Mesendoderm (in vitro differentiated cells): ENCODE measurements at places on chromosomes 16 and 17.

- no peaks in the 10 kb centered on the region for H3K27me3 ChIP-seq
- no peak overlapping the region for H3K4me3 ChIP-seq
- H3K27ac ChIP-seq: no peak overlapping the region
- DNase-seq: no peak
Measured at GRCh38 chr17:15184872-15185624, 80.1 kb downstream of the PMP22 start.

GRCh38 chr16:19933740-19934139 lies 49.1 kb upstream of the GPRC5B start:
- no peak for DNase-seq
- H3K4me3 ChIP-seq: no peak overlapping the region
- H3K36me3 ChIP-seq: no peaks in the 10 kb centered on the region
- H3K27ac ChIP-seq: no peak overlapping the region
- H3K4me1 ChIP-seq: no peaks in the 10 kb centered on the region
- no peaks in the 10 kb centered on the region for H3K27me3 ChIP-seq

DNA sequence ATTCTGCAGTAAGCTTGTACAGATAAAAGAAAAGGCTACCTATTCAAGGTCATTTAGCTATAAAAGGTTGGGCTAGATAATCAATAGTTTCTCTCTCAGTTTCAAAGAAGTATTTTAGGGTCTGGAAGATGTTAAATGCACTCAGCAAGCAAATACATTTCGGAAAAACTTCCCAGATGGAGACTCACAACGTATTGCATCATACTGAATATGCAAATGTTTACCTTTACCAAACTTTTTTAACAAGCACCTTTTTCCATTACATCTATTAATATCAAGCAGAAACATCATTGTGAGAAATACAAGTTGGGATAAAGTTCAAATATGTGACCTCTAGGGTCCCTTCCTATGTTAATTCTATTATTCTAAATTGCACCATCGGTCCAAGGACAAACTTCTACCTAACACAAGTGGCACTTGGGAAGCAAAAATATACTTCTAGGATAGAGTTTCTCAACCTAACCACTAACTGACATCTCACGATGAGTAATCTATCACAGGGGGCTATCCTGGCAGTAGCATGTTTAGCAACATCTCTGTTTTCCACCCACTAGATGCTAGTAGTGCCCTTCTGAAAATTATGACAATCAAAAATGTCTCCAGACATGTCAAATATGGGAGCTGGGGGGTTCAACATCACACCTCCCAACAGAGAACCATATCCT lies 14.5 kb downstream of the KANSL1 start:
- no peak overlapping the region for H3K4me3 ChIP-seq
- peaks cover 12% of the 10 kb centered on the region for H3K4me1 ChIP-seq
- H3K27ac ChIP-seq: no peak overlapping the region
- DNase-seq: no peak

GRCh38 chr17:75345514-75346167 lies 56.4 kb upstream of the SLC25A19 start:
- H3K27me3 ChIP-seq: no peaks in the 10 kb centered on the region
- H3K36me3 ChIP-seq: no peaks in the 10 kb centered on the region
- DNase-seq: peak; percentile 70
- H3K4me1 ChIP-seq: peaks cover 17% of the 10 kb centered on the region
- H3K27ac ChIP-seq: peak overlapping the region; percentile 60

DNA sequence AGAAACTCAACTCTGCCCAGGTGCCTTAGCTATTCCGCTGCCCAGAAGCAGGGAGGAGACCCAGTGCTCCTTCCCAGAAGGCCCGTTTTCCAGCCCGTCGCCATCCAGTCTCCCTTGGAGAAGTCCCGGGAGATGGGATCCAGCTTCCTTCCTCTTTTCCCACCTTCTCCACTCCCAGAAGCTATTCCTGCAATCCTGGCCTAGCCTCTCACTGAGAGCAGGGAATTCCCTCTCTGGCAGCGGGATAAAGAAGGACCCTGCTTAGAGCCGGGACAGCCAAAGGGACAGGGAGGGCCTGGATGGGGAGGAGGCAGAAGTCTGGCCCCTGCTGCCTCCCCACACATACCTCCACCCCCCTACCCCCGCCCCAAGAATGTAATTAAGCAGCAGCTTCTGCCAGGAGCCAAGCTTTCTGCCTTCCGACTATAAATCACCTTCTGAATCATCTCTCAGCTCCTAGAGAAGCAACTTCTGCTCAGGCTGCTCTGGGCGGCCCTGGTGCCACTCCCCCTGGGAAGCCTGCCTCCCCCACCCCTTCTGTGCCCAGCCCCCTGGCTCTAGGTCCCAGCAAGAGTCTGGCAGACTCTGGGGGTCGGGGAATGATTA lies 6.4 kb downstream of the WNT3 start:
- no peaks in the 10 kb centered on the region for H3K36me3 ChIP-seq
- peaks cover 32% of the 10 kb centered on the region for H3K4me1 ChIP-seq
- peak overlapping the region; percentile 14 for H3K27ac ChIP-seq
- H3K4me3 ChIP-seq: no peak overlapping the region

GRCh38 chr17:15284537-15284936 lies 19.4 kb upstream of the PMP22 start:
- H3K4me3 ChIP-seq: no peak overlapping the region
- H3K36me3 ChIP-seq: no peaks in the 10 kb centered on the region
- no peak overlapping the region for H3K27ac ChIP-seq
- H3K27me3 ChIP-seq: no peaks in the 10 kb centered on the region

- H3K27ac ChIP-seq: no peak overlapping the region
- no peak overlapping the region for H3K4me3 ChIP-seq
- DNase-seq: no peak
Measured at GRCh38 chr16:15897121-15897780, 8.8 kb upstream of the CEP20 start.

DNA sequence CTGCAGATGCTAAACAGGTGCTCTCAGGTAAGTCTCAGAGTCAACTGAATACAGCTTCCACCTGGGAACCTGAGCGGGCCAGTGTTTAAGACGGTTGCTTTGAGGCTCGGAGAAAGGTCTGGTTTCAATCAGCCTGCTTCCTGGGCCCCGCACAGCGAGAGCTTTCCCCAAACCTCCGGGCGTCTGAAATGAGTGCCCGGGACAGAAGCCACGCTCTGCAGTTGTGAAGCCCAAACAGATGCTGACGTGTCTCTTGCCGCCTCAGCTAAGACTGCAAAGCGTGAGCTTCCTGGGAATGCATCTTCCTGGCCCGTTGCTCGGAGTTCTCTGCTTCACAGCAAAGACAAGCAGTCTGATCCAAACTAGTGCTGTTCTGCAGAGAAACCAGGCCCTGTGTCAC lies 36.7 kb downstream of the PLXDC1 start:
- no peaks in the 10 kb centered on the region for H3K4me1 ChIP-seq
- H3K36me3 ChIP-seq: no peaks in the 10 kb centered on the region
- no peaks in the 10 kb centered on the region for H3K27me3 ChIP-seq
- no peak for DNase-seq

DNA sequence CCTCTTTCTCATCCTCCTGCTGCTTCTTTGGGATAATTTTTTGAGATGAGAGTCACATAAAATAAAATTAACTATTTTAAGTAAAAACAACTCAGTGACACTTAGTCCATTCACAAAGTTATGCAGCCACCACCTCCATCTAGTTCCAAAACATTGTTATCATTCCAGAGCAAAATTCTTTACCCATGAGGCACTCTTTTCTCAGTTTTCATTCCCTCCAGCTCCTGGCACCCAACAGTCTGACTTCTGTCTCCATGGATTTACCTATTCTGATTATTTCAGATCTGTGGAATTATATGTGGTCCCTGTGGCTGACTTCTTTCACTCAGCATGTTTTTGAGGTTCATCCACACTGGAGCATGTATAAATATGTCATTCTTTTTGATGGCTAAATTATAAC lies 239.9 kb upstream of the DYNLRB2 start:
- no peak overlapping the region for H3K4me3 ChIP-seq
- H3K4me1 ChIP-seq: no peaks in the 10 kb centered on the region
- no peak overlapping the region for H3K27ac ChIP-seq
- no peaks in the 10 kb centered on the region for H3K36me3 ChIP-seq
- DNase-seq: peak; percentile 65

DNA sequence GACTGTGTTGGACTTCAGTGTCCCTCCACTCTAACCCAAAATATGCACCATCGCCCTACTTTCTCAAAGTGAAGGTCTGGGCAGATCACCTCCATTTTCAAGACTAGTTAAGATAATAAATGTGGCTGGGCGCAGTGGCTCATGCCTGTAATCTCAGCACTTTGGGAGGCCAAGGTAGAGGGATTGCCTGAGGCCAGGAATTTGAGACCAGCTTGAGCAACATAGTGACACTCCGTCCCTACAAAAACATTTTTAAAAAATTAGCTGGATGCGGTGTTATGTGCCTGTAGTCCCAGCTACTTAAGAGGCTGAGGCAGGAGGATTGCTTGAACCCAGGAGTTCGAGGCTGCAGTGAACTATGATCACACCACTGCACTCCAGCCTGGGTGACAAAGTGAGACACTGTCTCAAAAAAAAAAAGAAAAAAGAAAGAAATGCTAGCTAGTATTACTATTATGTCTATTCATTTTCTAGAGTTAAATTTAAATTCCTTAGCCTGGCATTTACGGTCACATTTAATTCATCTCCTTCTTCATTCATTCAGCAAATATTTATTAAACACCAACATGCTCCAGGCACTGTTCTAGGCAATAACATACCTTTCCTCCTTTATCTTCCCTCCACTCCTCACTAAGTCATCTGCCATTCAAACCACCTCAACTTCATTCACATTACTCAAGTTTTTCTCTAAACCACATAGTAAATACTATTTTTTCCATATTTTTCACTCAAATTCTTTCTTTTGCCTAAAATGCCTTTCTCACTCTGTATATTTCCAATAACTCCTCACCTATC lies 96.1 kb upstream of the XYLT1 start:
- no peak overlapping the region for H3K4me3 ChIP-seq
- H3K4me1 ChIP-seq: no peaks in the 10 kb centered on the region
- H3K27ac ChIP-seq: no peak overlapping the region
- no peak for DNase-seq

GRCh38 chr17:78759203-78759968 lies 22.7 kb downstream of the CYTH1 start:
- H3K4me1 ChIP-seq: peaks cover 2% of the 10 kb centered on the region
- H3K4me3 ChIP-seq: no peak overlapping the region
- no peak for DNase-seq

DNA sequence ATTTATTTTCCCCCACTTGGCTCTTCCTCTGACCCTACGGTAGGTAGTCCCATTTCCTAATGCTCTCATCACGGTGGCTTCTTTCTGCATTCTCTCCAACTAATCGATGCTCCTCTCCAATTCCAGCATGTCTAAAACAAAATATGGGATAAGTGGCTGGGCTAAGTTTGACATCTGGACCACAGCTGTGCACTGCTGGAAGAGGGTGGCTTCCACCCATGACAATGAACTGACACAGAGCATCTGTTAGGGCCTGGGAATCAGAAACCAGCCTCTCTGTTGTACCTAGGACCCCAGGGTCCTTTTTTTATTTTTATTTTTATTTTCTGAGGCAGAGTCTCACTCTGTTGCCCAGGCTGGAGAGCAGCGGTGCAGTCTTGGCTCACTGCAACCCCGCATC lies 29.0 kb upstream of the SLC39A11 start:
- no peaks in the 10 kb centered on the region for H3K36me3 ChIP-seq
- no peak overlapping the region for H3K27ac ChIP-seq
- no peaks in the 10 kb centered on the region for H3K27me3 ChIP-seq
- no peaks in the 10 kb centered on the region for H3K4me1 ChIP-seq
- no peak overlapping the region for H3K4me3 ChIP-seq

DNA sequence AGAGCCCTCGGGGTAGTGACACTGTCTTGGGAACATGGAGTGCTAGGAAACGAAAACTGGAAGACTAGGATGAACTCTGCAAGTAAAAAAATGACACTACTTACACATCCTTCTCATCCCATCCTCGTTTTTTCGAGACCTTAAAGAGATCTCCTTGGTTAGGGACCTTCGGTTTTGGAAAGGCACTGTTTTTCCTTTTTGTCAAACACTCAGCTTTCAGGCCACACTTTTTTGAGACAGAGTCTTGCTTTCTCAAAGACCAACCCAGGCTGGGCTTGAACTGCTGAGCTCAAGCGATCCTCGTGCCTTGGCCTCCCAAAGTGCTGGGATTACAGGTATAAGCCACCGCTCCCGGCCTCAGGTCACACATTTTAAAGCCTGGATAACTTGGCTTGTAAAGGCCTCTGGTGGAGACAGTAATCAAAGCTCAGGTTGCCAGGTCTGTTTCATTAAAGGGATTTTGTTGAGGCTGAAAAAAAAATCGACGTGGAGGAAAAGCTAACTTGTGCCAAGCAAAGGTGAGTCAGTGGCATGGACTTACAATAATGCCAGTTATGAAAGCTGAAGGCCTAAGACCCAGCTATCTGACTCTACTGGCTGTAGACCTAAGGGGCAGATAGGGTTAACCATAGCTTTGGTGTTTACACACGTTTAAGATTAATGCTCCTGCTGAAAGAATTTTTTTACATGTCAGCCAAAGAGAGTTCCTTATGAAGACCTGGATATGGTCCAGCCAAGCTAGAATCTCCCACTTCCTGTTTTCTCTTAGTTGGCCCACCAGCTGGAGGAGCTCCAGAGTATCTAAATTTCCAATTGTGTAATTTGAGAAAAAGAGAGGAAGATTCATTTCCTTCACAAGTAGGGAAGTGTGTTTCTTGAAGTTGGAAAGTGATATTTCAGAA lies 823 bp downstream of the NBR1 start:
- no peaks in the 10 kb centered on the region for H3K36me3 ChIP-seq
- DNase-seq: peak; percentile 47
- H3K27ac ChIP-seq: peak overlapping the region; percentile 55
- H3K27me3 ChIP-seq: no peaks in the 10 kb centered on the region

DNA sequence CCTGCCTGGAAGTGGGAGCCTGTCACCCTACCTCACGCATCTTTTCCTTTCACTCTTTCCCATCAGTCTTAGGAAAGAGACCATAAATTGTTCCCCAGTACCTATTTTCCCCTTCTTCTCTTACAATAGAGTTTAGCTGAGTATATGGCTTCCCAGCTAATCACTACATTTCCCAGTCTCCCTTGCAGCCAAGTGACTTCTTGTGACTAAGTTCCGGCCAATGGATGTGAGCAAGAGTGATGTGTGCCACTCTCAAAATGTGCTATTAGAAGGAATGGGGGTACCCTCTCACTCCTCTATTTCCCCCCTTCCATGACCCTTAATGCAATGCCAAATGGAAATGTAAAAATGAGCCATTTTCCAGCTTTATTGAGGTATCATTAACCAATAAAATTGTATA lies 8.2 kb upstream of the PYY start:
- H3K27ac ChIP-seq: no peak overlapping the region
- no peaks in the 10 kb centered on the region for H3K27me3 ChIP-seq
- DNase-seq: no peak
- H3K4me3 ChIP-seq: no peak overlapping the region
- H3K36me3 ChIP-seq: no peaks in the 10 kb centered on the region
- H3K4me1 ChIP-seq: no peaks in the 10 kb centered on the region
